ENCODE measurements at places on chromosomes 5 and 9.

- no peak for DNase-seq
Observed at GRCh38 chr5:157369507-157369906, 90.5 kb upstream of the NIPAL4 start.

DNA sequence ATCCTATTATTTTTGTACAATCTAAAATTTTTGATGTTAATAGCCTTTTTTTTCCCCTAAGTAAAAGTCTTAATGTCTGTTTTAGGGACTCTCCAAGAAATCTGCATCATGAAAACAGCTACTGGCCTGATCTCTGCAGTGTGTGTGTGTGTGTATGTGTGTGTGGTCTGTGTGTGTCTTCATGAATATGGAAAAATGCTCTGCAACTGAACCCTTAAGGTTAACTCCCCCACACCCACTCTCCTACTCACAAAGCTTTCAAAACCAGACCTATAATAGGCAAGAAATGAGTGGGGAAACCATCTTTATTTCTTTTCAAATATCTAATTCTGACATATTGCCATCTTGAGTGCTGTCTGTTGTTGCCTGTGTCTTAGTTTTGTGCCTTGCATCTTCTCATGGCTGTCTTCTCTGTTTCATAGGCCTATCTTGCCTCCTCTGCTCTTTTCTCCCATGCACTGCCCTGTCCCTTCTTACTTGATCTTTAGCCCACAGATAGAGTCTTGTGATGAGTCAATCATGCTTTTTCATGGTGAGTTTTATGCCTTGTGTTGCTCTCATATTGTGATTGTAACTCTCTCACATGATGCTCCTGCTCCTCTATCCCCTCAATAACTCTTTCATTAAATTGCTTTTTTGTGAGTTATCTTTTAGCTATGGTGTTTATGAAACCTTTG is 68.3 kb downstream of the CHSY3 start:
- DNase-seq: no peak

DNA sequence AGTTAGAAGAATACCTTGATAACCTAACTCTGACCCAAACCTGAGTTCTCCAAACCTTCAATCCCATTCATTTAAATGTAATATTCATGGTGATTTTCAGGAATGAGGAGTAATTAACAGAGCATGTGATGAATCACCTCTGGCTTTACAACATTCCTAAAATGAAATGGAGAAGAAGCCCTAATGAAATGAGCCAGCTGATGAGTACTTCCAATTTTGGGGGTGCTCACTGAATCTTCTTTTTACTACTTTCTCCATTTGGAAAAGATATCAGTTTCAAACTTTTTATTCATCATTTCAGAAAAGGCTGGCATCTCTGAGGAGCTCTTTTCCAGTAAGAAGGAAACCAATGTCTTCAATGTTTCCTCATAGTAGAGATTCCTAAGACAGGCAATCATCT is 2.9 kb upstream of the SPINK5 start:
- DNase-seq: no peak

GRCh38 chr9:18184401-18184800 is 289.6 kb upstream of the ADAMTSL1 start:
- DNase-seq: no peak

- no peak for DNase-seq
Observed at GRCh38 chr9:126508171-126508591, 105.5 kb upstream of the LMX1B start.

Data from NCI-H187 (cell line).